ENCODE measurements at places on chromosomes 16 and 17.

GRCh38 chr17:20149251-20149650 is 140.1 kb downstream of the SPECC1 start:
- no peak for DNase-seq

DNA sequence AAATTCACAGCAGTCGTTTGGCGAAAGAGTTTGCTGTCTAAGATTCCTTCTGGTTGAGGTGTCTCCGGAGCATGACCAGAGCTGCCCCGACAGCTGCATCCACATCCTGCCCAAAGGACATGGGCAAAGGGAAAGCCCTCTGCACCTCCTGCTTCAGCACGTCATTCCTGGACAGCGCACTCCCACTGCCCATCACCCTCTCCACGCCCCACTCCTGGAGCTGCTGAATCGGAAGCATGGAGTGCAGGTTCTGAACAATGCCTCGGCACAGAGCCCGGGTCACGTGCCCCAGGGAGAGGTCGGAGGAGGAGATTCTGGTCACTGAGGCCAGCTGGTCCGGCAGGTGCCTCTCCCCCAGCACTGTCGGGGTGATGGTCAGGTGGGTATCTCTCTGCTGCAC is 1.3 kb upstream of the TRPV1 start:
- no peak for DNase-seq

- DNase-seq: no peak
Observed at GRCh38 chr17:6479622-6480302, 35.5 kb downstream of the PIMREG start.

DNA sequence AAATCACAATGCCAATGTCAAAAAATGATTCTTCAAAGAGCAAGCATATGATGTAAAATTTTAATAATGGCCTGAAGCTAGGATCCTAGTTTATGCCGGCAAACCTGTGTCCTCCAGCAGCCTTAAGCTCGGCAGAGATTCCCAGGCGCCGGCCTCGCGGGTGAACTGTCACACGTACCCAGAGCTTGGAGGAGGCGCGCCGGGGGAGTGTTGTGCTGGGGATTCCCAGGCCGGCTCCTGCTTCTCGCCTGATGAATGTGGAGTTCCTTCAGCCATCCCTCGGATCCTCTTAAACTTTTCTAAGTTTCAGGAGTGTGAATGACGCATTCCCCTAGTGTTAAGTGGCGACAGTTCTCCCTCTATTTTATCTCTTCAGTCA is 19.1 kb upstream of the NTN1 start:
- DNase-seq: no peak

GRCh38 chr17:42509409-42509808 is 26.6 kb upstream of the NAGLU start:
- no peak for DNase-seq

GRCh38 chr17:633641-634101 is 81.0 kb downstream of the VPS53 start:
- DNase-seq: no peak

GRCh38 chr17:70169709-70170597 is 621 bp downstream of the KCNJ2 start:
- no peak for DNase-seq

DNA sequence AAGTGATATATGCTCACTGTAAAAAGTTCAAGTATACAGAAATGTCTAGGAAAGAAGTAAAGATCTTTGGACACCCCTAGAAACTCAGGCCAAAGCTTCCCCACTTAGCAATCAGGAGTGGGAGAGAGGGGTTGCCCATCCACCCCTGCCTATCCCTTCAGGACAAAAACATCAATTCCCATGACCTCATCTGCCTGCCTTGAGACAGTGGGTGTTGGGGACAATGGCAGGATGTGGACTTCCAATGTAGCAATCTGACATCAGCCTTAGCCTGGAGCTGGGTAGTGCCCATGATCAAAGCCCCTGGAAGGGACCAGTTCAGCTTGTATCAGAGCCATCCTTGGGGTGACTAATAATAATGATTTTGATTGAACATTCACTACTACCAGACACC is 18.1 kb downstream of the ITPRIPL2 start:
- DNase-seq: no peak

- DNase-seq: no peak
Observed at GRCh38 chr17:13785981-13786598, 184.4 kb upstream of the HS3ST3A1 start.

DNA sequence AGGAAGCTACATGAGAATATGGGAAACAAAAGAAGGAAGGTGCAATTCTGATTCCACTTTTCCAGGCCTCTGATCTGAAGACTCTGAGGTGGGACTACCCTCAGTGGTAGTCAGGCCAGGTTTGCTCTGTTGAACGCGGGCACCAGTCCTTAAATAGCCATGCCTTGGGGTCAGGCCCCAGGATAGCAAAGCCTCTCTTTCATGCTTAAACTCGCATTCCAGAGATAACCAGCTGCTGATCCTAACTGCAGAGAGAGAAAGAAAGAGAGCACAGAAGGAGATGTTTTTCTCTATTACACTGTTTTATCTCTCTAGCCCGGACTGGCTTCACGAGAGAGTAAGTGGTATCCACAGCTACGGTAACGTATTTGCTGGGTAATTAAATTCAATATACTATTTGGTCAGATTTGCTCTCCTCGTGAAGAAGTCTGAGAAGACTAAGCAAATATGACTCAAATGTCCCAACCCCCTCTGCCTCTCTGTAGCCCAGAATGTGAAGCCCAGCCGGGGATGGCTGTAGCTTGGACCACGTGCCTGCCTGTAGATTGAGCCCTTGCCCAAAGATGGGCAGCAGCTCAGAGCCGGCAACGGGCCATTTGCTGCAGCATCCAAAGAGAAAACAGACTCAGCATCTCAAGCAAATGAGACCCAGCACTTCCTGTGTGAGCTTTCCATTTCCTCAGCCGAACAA is 122.2 kb downstream of the SMG6 start:
- DNase-seq: no peak

DNA sequence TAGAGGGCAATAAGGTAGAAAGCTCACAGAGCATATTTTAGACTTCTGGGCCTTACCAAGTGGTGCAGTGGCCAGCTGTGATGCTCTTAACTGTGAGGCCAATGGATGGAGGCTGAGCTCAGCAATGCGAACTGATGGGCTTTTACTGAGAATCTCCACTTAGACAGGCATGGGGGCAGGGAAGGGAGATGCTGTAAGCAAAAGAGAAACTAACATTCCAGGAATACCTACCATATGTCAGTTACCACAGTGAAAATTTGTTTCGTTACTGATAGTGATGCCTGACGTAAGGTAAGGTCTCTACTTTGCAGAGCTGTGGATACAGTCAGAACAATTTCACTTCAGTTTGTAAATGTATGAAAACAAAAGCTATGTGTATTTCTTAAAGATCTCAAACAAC is 250.6 kb upstream of the ZFHX3 start:
- no peak for DNase-seq

- no peak for DNase-seq
Observed at GRCh38 chr17:6452471-6453266, 8.4 kb downstream of the PIMREG start.

- no peak for DNase-seq
Observed at GRCh38 chr16:64375391-64375980, 746.4 kb downstream of the CDH11 start.

- no peak for DNase-seq
Observed at GRCh38 chr17:14593956-14594355, 293.1 kb downstream of the HS3ST3B1 start.

DNA sequence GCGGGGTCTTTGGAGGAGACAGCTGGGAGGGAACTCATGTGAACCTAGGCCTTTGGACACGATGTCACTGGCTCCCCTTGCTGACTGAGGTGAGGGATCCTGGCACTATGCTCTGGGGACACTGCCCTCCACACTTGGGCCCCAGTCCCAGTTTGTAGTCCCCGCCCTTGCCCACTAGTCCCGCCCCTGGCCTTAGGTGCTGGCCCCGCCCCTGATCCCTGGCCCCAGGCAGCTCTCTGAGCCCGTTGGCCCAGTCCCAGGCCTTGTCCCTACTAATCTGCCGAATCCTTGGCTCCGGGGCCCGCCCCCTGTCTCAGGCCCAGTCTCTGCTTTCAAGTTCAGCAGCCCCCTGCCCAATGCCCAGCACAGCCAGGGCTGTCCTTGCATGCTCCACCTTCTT is 61.0 kb downstream of the SMPD3 start:
- DNase-seq: no peak

- no peak for DNase-seq
Observed at GRCh38 chr16:10852286-10852685, 24.7 kb upstream of the CIITA start.

DNA sequence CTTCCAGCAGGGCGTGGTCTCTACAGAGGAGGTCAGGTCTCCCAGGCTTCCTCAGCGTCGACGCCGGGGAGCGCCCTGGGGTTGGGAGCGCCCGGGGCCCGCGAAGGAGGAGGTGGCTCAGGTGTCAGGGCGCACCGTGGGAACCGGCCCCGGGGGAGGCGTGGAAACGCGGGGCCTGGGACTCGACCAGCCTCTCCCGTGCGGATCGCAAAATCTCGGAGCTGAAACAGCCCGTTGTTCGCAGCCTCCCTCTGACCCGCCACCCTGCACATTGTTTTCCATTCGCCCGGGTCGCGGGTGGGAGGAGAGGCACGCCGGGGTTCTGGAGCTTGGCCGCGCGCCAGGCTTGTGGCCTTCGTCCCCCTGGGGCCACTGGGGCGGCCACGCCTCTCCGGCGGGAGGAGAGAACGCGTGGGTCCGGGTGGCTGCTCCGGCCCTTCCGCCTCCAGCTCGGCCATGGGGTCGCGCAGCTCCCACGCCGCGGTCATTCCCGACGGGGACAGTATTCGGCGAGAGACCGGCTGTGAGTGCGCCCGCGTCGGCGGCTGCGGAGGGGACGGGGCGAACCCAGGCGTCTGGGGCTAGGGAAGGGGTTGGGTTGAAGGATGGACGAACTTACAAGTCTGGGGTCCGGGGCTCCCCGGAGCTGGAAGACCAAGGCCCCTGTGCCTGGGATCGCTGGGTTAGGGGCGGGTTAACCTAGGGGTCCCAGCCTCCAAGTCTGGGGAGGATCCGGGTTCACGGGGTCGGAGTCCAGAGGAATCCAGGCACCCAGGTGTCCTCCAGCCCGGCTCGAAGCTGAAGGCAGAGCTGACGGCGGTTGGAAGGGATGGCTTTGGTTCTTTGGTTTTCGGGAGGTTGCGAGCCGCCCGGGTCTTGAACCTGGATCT is at the start of gene CHP2:
Gene CHP2 (plus strand): TSS at position 433 of the 890 bp plus-strand sequence. CDS start 24 bp downstream, at position 457.
- no peak for DNase-seq

DNA sequence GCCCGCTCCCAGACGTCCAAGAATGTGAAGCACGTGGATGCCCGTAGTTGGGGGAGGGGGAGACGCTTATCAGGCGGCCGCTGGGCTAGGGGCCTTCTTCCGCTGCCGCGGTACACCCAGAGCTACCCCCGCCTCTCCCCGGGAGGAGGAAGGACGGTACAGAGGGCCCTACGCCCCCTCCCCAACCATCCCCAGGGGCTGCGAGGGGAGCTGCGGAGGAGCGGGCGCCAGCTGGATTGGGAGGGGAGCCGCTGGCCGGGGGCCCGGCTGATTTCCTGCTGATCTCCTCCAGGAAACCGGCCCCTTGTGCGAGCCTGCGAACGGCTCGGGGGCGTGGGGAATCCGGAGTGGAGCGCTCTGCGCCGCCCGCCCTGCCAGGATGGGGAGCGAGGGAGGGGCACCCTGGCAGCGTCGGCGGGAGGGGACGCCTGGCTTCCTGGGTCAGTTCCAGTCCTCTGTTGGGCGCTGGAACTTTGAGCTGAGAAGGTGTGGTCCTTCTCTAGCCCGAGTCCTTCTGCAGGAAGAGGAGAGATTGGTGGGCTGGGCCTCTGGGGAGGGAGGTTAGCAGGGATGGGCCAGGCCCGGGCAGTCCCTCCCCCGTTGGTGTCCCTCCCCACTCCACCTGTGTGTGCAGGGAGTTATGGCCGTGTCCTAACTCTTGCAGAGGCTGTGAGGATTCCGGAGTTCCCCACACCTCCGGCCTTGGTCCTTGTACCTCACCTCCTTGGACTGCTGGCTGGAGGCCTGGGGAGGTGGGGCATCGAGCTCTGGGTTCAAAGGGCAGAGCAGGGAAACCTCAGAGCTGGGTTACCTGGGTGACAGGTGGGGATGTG is 19.2 kb downstream of the GJD3 start:
- peak; percentile 22 for DNase-seq

- DNase-seq: no peak
Observed at GRCh38 chr17:37818689-37819088, 73.8 kb upstream of the HNF1B start.

- no peak for DNase-seq
Observed at GRCh38 chr17:10120749-10121148, 77.7 kb downstream of the GAS7 start.

DNA sequence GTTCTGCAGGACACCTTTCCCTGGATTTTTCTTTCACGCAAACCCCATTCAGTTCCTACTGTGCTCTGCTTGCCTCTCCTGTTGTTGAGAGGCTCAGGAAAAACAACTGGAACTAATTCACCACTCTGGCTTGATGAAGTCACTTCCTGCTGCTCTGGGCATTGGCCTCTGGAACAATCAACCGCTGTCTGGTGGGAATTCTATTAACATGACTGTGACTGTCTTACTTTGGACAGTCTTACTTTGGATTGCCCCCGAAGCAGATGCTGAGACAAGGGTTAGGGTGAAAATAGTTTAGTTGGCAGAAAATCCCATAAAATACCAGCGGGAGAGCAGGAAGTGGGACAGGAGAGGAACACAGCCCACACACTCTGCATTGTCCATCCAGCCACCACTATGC is 90.0 kb upstream of the HSBP1 start:
- no peak for DNase-seq

DNA sequence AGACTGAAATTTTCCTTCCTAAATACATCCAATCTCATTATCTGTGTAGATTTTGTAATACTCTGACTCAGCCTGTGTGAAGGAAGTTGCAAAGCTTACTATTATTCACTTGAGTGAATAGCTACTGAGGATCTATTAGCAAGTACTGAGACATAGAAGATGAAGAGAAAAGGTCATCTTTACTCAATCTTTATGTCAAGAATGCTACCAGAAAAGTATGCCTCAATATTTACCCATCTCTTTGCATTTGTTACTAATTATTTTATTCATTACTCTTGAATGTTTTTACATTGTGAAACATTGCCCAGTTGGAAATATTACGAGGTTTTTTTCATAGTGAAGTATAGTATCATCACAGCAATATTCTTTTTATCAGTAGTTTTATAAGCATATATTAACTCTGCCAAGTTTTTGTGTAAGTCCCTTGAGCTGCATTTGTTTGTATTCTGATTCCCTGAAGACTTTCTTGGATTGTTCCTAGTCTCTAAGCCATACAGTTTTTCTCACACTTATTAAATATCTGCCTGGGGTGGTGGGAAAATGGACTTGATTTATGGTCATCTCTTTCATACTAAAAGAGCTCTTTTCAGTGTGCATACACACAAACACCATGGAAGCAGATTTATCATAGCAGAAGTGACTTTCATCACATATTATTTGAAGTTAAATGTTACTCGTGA is 110.4 kb downstream of the MRTFB start:
- no peak for DNase-seq

All from effector memory CD4-positive, alpha-beta T cell (primary cell).